ENCODE measurements at places on chromosomes 11 and 22.

DNA sequence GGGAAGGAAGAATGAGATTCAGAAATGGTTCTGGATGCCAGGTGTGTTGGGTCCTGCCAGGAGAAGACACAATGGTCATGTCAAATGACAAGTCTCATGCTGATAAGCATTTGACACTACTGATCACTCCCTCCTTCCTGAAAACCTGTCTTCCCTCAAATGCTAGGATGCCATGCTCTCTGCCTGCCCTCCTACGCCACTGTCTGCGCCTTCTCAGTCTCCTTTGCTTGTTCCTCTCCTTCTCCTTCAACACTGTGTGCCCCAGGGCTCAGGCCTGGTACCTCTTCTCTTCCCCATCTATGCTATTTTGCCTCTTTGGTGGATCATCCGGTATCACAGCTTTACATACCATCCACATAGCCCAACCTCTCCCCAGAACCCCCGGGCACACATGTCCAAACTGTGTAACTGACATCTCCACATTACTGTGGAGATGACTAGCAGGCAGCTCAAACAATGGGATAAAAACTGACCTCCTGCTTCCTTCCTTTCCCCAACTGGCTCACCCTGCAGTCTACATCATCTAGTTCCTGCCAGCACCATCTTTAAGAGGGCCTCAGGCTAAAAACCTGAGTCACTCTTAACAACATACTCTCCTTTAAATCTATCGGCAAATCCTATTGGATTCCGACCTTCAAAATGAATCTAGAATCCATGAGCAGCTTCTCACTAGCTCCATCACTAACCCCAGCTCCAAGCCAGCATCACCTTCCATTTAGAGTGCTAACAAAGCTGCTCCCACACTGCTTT lies 8.2 kb downstream of the AP1B1 start:
- DNase-seq, result peak; percentile 32

DNA sequence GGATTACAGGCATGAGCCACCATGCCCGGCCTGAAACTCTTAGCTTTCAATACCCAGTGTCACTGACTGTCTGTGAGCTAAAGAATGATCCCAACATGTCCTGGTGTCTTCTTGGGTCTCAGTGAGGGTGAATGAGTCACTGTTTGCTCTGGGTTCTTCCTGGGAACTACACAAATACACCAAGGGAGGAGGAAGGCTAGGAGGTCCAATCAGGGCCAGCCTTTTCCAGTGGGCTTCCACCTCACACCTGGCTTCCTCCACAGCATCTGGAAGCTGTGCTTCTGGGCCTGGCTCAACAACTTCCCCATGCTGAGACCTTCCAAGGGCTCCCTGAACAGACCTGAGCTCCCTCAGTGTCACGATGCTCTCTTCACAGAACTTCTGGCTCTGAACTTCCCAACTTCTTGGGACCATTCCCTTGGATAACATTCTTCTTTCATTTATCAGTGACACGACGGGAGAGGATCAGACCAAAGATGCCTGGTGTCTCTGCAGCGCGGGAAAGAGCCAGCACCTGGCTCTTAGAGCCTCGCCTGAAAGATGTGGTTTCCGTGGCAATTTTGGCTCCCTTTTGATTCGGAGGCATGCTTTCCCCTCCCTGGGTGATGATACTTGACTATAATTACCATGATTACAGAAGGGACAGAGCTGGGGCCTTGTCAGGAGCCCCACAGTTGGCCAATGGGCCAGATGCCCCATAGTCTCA lies 22.3 kb upstream of the CHRM4 start:
- no peak for DNase-seq

GRCh38 chr11:115357066-115357465 lies 147.1 kb downstream of the CADM1 start:
- DNase-seq, result no peak

- DNase-seq, result no peak
Measured at GRCh38 chr11:133715602-133716001, 129.7 kb downstream of the SPATA19 start.

- DNase-seq, result no peak
Measured at GRCh38 chr22:46094676-46095075, 55.6 kb upstream of the PPARA start.

DNA sequence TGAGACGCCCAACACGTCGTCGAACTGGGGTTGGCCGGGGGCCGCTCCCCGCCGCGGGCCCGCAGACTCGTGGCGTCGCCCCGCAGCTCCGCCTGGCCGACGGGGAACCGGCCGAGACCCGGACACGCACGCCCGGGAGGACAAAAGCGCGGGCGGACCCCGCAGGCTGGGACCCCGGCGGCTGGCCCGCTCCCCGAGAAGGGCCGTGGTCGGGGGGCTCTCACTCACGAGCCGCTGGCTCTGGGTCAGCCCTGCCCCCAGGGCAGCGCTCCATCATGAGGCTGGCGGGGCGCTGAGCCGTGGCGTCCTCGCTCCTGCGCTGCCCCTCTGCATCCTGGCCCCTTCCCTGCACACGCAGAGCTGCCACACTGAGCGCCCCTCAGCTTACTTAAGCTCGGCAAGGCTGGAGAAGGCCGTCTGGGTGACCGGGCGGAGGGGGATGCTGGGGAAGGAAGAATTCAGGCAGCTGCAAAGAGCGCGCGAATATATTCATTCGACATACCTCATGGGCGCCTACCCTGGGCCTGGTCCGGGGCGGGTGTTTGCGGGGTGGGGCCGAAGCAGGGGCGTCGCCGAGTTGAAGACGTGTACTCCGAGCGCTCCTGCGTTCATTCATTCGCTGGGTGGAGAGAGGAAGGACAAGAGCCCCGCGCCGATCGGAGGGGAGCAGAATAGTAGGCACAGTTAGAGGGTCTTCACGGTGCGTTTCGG lies 579 bp upstream of the CYB5R2 start:
- DNase-seq, result no peak

DNA sequence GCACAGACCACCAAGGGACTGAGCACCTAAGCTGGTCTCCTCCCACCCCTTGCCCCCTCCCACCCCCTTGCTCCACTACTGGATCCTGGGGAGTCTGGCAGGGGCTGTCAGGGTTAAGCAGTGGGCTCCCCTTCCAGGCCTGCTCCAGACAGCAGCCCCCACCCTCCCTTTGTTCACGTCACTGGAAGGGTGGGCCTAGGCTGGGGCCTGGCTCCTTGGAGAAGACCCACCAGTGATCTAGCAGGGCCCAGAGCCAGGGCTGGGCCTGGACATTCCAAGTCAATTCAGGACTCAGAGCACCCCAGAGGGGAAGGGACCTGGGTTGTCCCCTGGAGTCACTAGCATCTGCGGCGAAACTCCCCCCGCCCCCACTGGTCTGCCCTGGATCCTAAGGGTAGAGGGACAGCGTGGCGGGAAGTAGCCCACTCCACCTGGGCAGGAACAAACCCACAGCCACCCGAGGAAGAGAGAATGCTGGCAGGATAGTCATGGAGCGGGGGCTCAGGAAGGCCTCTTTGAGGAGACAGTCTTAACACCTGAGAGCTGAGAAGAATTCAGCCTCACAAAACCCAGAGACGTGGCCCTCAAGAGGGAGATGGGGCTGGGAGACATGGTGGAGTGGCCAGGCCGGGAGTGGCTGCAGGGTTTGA lies 45.8 kb downstream of the IGLL1 start:
- no peak for DNase-seq

- DNase-seq, result no peak
Measured at GRCh38 chr11:6663794-6664469, 8.3 kb upstream of the DCHS1 start.

- DNase-seq, result no peak
Measured at GRCh38 chr11:15418921-15419320, 304.2 kb downstream of the INSC start.

GRCh38 chr22:26168939-26169314 lies 335 bp upstream of the SEZ6L start:
- DNase-seq, result no peak

- peak; percentile 14 for DNase-seq
Measured at GRCh38 chr11:116970485-116971292, 127.5 kb downstream of the SIK3 start.

GRCh38 chr11:112831969-112832766 lies 129.1 kb upstream of the NCAM1 start:
- no peak for DNase-seq

DNA sequence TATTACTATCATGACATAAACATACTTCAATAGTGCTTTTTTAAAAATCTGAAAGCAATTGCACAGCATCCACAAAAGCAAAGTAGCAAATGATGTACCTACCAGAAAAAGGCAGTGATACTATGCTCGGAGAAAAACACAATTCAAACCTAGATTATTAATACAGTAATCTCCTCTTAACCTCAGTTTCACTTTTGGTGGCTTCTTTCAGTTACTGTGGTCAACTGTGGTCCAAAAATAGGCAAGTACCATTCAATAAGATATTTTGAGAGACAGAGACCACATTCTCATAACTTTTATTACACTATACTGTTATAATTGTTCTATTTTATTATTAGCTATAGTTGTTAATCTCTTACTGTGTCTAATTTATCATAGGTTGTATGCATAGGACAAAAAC lies 20.8 kb downstream of the KCNA4 start:
- no peak for DNase-seq

GRCh38 chr11:68116974-68117373 lies 4.2 kb downstream of the CHKA start:
- DNase-seq, result no peak

DNA sequence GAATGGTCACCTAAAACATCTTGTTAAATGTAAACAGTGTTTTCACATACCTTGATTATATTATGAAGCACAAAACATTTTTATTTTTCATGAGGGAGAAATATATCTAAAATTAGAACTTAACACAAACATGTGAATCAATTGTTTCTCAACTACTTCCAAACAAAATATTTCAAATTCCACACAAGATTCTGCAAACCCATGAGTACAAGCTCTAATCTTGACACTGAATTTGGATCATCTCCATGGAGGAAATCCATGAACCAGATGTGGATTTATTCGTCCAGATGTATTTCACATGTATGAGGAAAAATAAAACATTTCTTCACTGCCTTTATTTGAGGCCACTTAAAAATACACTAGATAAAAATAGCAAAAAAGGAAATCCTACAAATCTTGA lies 184.2 kb downstream of the SBF2 start:
- DNase-seq, result peak; percentile 91

- DNase-seq, result peak; percentile 76
Measured at GRCh38 chr11:2778630-2779498, 79.1 kb upstream of the KCNQ1OT1 start.

GRCh38 chr11:114827736-114828135 lies 149.4 kb downstream of the NXPE2 start:
- DNase-seq, result no peak

DNA sequence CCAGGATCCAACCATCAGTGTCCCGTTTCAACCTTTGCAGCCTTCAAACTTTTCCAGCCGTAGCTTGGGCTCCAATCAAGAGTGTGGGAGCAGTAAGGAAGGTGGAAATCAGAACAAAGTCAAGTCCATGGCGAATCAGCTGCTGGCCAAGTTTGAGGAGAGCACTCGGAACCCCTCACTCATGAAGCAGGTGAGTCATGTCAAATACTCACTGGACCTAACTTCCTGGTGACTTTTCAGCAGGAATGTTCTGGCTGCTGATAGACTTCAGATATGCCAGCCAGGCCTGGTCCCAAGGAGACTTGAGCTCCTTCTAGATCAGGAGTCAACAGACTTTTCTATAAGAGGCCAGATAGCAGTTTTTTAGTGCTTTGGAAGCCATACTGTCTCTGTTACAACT lies 129.0 kb downstream of the MICAL2 start:
- DNase-seq, result no peak

DNA sequence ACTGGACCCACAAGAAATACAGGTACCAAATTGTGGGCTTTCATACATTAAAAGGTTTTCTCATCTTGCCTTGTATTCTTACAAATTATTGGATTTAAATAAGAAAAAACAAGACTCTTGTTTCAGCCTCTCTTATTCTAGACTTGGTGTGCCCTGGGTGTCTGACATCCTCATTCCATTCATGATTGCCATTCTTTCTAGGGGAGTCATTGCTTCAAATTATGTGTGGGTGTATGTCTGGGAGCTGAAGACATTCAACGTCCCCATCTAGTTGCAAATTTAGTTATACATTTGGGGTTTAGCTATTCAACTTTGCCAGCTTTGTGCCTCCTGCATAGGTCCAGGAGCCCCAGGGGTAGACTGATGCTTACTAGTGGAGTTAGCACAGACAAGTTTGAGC lies 18.1 kb downstream of the MAML2 start:
- peak; percentile 74 for DNase-seq

- no peak for DNase-seq
Measured at GRCh38 chr22:33866511-33866910, 53.8 kb downstream of the LARGE1 start.

- DNase-seq, result peak; percentile 63
Measured at GRCh38 chr22:22884010-22884887, 3.4 kb upstream of the IGLL5 start.

DNA sequence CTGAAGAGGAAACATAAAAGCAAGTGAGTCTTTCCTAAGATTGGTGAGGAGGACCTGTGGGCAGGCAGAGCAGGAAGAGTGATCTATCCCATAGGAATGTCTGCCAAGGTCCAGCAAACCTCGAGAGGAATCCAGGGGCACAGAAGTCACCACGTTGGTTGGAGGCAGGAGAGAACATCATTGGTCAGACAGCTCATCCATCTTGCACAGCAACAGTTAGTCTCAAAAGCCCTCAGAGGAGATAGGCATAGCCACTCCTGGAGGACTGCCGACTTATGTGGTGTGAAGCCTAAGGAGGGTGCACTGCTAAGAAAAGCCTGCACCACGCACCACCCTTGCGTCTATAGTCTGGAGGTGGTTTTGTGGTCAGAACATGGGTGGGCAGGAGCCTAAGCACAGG lies 109.1 kb downstream of the RASSF10 start:
- peak; percentile 69 for DNase-seq

DNA sequence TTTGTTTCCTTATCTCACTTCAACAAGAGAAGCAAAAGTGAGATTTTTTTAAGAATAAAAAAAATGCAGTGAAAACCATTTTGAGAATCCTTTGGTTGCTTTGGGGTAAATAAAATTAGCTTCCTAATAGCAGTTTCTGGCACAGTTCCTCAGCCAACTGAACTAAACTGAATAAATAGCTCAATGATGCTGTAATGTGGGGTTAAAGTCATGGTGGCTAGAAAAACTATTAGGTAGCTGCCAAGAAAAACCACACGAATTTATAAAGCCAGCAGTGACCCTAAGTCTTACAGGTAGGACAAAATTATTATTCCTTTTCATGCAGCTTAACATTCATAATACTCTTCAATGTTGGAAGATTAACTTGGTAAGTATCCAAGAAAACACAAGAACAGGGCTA lies 142.4 kb downstream of the APIP start:
- peak; percentile 33 for DNase-seq

DNA sequence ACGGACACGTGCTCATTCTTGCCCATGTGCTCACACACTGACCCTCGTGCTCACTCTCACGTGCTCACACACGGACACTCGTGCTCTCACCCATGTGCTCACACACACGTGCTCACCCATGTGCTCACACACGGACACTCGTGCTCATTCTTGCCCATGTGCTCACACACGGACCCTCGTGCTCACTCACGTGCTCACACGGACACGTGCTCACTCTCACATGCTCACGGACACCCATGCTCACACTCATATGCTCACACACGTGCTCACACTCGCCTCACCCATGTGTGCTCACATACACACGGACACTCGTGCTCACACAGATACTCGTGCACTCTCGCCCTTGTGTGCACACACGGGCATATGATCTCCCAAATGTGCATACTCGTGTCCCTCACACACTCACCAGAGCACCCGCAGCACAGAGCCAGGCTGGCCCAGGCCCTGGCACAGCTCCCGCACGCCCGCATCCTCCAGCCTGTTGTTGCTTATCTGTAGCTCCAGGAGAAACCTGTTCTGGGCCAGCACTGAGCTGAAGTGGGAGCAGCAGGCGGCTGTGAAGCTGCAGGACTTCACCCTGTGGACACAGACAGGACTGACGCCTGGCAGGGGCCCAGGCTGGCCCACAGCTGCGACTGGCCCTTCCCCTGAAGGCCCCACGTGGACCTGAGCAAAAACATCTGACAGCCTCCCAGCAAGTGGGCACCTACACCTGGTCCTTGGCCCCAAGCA lies 9.3 kb downstream of the RNH1 start:
- DNase-seq, result no peak
